ENCODE measurements at places on chromosomes 6 and 20. TPM values are rescaled to one million over a fixed set of nuclear protein-coding genes. Genes with fewer than 3 reads are reported as not detected.

Gene SEL1L2
- not detected for total RNA-seq

Gene DEFB132
- total RNA-seq = not detected

Gene DCDC2
- not detected for total RNA-seq

Gene HLA-DPA1
- total RNA-seq = 62.0 TPM

Gene PXDC1
- total RNA-seq = 0.72 TPM
